ENCODE measurements at places on chromosomes 6 and 20.

DNA sequence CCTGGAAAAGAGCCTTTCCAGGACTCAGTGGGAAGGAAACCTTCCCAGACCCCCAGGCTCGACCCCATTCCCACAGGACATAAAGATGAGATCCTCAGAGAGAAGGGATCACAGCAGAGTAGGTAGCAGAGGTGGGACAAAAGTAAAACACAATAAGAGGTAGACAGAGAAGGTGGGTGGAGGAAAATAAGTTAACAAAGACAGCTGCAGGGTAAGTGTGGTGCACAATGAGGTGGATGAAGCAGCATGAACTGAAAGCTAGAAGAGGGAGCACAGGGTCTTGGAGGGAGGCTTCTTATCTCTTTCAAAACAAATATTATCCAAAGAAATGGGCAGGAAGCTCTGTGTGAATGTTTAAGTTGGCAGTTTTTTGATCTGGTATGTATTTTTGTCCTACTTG, 14.0 kb upstream of the MAP7 start:
- no peak for DNase-seq

GRCh38 chr6:30067460-30068139, 602 bp downstream of the PPP1R11 start:
- no peak for DNase-seq

DNA sequence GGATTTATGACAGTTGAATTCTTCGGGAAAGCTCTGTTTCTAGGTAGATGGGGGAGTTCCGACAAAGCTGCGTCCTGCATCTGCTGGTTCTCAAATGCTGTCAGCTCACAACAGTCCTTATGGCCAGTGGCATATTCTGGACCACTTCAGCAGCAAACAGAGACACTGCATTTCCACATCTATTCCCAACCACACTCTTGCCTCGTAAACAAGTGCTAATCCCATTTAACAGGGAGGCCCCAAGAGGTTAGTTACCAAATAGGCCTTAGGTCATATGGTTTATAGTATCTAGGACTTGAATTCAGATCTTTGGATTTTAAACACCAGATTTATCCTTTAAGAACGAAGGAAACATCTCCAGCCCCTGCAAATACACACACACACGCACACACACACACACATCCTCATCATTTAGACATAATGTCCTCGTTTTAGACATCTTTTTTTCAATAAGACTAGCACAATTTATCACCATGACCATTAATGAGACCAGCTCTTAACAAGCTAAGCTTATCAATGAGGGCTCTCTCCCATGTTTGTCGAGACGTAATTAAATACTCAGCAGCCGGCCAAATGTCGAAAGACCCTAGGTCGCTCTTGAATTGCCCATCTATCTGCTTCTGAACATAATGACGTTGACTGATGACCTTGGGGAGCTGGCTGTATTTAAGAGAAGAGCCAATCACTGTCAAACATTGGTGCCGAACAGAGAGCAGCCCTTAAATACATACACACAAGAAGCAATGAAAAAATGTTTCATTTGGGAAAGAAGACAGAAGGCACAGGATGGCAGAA, 84.5 kb downstream of the PSMG4 start:
- no peak for DNase-seq

DNA sequence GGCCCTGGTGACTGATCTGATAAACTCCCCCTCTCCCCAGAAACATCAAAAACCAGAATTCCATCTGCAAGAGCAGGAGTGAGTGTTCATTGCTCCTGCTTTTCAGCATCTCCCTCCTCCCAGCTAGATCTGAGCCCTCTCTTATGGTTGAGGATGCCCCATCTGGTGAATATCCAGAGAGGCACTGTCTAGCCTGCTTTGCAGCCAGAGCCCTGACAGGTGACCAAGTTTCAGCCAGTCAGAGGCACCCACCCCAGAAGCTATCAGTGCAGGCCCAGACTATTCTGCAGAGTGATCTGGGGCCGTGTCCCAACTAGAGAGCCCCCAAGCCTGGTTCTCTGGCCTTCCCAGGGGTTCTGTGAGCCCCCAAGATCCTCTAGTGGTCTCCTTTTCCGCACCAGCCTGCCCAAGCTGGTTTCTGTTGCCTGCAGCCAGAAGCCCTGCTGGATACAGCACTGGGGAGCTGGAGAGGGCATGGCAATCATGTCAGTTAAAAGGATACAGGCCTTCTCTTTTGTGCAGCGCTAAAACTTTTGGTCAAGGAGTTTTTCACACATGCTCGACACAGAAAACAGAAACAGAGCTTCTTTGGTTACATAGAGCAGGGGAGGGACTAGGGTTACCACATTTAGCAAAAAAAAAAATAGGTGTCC, 6.6 kb upstream of the BMP7 start:
- DNase-seq, result no peak

- DNase-seq, result no peak
These were observed 1.3 kb downstream of the IYD start for GRCh38 chr6:150370112-150370511.

- DNase-seq, result no peak
These were observed 126.8 kb upstream of the TNFAIP3 start for GRCh38 chr6:137740091-137740755.

- DNase-seq, result no peak
These were observed 35.0 kb upstream of the TULP1 start for GRCh38 chr6:35547676-35548075.

GRCh38 chr20:52622081-52622480, 350.1 kb upstream of the TSHZ2 start:
- no peak for DNase-seq

DNA sequence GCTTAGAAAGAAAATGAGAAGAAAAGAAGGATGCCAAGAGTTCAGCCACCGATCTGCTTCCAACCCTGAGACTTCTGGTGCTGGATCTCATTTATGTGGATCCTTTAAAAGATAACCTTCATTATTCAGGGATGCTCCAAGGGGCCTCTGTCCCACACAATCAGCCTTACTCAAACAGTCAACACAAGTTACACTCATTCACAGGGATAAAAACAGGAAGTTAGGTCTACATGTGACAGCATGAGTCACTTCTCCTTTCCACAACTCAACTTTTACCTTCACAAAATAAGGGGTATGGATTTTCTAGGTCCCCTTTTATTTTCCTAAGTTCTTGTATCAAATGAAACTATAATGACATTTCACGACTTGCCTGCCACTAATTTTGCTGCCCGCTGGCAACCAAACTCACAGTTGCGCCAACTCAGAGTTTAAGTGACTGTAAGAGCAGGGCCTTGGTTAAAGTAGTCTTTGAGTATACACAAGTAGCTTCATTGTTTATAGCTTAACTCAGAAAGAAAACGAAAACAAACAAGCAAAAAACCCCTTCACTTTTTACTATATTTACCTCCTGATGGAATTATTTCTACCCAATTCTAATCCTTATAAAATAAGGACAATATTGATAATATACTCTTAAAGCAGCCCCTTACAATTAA, 278.8 kb upstream of the RUNX2 start:
- peak; percentile 90 for DNase-seq

- peak; percentile 48 for DNase-seq
These were observed 37.6 kb downstream of the TTLL9 start for GRCh38 chr20:31908016-31908415.

DNA sequence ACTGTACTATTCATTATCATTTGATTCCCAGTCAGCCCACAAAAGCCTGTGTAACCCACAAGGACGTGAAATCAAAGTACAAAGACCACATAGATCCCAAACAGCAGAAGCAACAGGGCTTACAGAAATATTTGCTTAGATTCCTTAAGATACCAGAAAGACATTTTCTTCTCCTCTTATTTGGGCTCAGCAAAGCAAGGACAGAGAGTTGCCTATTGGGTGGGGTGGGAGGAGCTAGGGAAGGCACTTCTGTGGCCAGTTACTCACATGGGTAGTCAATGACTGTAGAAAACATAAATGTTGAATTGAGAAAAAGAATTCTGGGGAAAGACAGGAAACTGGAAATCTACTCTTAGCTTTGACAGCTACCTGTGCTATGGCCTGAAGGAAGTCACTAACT, 19.8 kb downstream of the PDE7B start:
- DNase-seq, result no peak

- no peak for DNase-seq
These were observed 17.6 kb upstream of the ELMO2 start for GRCh38 chr20:46423882-46424482.

GRCh38 chr6:27230758-27231111, 16.8 kb upstream of the PRSS16 start:
- no peak for DNase-seq

Measured in OCI-M1 (cell line).